GM04504 (cell line): ENCODE measurements at places on chromosomes 1 and 21.

DNA sequence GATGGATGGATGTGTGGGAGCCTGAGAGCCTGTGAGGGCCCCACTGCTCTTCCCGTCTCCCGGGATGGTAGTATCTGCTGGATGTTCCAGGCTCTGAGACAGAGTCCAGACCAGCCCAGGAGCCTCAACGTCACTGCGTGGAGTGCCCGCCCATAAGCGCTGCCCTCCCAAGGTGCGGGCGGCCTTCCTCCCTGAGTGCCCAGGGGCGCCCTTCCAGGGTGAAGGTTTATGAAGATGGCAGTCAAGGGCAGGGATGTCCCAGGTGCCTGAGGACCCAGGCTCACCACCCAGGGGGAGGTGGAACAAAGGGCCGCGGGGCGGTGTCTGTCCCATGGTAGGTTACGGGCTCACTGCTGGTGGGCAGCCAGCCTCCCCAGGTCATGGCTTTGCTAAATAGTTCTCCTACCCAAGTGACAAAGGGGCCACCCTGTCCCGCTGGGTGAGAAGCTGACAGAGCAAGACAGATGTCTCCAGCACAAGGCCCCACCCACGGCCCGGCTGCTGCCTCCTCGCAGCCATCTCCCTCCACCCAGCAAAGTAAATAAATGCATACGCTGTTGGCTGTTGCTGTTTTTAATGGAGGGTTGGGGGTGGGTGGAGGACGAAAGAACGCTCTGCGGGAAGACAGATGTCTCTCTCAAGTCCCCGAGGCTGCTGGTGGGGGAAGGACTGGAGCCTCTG is 9.0 kb upstream of the GPR153 start:
- no peak for DNase-seq

DNA sequence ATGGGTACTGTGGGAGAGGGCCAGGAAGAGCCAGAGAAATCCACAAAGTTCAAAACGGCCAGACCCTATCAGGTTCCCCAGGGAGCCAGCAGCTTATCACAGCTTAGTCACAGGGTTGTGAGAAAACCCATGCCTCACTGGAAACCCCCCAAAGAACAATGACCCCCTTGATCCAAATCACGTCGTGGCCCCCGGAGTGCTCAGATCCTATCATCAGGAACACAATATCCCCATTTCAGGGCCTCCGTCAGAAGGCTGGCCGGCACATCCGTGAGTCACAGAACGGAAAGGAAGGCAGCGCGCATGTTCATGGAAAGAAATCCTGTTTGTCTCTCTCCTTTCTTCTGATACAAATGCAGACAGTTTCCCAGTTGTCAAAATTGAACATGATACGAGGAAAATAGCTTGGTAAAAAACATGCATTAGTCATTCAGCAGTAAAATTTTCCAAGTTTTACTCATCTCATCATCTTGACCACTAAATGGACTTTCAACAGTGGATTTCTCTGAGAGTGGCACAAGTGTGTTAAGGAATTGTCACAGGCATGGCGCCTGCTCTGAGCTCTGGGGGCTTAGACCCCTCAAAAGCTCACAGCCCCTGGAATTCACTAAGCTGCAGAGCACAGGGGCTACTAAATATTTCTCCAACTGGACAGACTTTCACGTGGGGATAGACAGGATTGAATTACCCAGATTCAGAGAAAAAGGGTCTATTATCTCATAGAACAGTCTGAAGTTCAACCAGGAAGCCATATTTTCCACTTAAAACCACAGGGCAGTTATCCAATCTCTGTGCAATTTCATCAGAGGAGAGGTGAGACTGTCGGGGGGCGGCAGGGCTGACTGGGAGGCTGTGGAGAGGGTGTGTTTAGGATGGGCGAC is 124.8 kb downstream of the RIPK4 start:
- DNase-seq: peak; percentile 87

- DNase-seq: peak; percentile 77
Observed at GRCh38 chr1:212485913-212486618, 53.3 kb downstream of the NENF start.

DNA sequence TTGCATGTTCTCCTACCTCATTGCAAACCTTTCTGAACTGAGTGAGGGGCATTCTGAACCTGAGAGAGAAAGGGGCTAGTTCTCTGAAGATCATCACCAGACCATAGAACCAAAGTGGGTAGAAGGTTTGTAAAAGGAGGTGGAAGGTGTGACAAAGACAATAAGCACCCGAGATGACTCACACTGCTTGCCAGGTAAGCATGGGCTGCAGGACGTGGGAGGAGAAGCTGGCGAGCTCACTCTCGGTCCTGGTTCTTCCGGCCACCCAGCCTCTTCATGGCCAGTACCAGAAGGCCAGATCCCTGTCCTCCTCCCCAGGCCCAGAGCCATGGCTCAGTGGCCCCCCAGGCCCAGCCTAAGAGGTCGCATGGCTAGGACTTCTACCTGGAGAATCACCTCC is 128.3 kb downstream of the TMEM53 start:
- DNase-seq: no peak

GRCh38 chr1:67491280-67491679 is 61.1 kb upstream of the SERBP1 start:
- DNase-seq: no peak
